ENCODE measurements at places on chromosomes 12 and 14.

- DNase-seq, result no peak
These were observed 164.9 kb upstream of the SLC38A2 start for GRCh38 chr12:46537387-46537955.

GRCh38 chr12:7064516-7064915 is 4.0 kb downstream of the C1S start:
- no peak for DNase-seq

- no peak for DNase-seq
These were observed 606 bp downstream of the NXPH4 start for GRCh38 chr12:57216921-57217879.

GRCh38 chr14:33390335-33390734 is 451.7 kb downstream of the NPAS3 start:
- DNase-seq, result no peak

DNA sequence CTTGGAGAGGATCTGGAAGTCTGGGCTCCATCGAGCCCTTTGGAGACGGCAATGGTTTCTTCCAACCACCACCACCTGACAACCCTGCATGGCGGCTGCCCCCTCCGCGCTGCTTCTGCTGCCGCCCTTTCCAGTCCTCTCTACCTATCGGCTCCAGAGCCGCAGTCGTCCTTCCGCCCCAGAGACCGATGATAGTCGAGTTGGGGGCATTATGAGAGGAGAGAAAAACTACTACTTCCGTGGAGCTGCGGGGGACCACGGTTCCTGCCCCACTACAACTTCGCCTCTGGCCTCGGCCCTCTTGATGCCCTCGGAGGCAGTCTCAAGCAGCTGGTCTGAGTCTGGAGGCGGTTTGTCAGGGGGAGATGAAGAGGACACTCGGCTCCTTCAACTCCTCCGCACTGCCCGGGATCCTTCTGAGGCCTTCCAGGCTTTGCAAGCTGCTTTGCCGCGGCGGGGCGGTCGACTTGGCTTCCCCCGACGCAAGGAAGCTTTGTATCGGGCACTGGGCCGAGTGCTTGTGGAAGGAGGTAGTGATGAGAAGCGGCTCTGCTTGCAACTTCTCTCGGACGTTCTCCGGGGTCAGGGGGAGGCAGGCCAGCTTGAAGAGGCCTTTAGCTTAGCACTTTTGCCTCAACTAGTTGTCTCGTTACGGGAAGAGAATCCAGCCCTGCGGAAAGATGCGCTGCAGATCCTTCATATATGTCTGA is 499 bp downstream of the TOGARAM1 start:
- no peak for DNase-seq

DNA sequence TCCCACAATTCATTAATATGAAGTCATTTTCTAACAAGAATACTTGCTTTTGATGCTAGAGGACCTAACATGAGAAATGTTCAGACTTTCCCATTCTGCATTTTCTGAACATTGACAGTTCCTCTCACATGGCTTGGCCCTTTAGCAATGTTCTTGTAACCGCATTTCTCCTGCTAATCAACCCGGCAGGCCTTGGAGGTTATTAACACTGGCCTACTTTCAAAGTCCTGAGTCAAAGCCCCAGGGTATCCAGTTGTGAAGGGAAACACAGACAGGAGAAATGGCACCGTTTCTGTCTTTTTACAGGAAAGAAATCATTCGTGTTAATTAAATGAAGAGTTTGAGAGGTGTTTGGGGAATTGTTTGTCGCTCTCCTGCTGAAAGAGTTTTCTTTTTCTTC is 446.5 kb upstream of the MIS18BP1 start:
- DNase-seq, result no peak

DNA sequence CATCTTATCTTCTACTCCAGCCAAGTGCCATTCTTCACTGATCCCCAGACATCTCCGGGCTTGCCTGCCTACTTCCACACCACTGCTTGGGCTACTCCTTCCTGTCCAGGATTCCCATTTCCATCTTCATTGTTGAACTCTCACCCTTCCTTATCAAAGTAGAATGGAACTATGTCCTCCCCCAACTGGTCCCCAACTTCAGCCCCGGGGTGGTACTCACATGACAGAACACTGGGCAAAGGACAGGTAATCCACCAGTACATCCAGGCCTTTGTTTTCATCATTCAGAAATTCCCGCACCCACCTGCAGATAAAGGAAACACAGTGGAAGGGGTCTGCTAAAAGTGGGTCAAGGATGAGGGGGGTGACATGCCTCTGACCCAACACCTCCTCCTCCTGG is 38.4 kb downstream of the PRPF40B start:
- no peak for DNase-seq

GRCh38 chr12:131087302-131087818 is 133.7 kb downstream of the ADGRD1 start:
- DNase-seq, result no peak

DNA sequence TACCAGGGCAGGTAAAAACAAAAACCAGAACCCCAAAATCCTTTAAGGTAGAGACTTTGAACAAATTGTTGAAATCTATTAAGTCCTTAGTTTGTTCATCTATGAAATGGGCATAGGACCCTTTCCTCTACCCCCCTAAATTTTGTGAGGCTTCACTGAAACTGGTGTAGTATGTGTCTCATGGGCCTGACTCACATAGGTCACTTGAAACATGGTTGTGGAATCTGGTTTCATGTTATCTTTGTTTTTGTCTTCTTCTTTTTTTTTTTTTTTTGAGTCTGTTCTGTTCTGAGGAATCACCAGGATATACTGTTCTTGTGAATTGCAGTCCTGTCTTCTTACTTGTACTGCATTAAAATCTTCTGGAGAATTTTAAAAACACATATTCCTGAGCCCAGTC is 202.2 kb downstream of the KTN1 start:
- no peak for DNase-seq

DNA sequence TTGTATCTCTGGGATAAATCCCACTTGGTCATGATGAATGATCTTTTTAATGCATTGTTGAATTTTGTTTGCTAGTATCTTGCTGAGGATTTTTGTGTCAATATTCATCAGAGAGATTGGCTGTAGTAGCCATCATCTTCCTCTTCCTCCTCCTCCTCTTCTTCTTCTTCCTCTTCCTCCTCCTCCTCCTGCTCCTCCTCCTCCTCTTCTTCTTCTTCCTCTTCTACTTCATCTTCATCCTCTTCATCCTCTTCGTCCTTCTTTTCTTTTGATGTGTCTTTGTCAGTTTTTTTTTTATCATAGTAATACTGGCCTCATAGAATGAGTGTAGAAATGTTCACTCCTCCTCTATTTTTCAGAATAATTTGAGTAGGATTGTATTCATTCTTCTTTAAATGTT is 15.4 kb upstream of the PPM1H start:
- DNase-seq, result no peak

DNA sequence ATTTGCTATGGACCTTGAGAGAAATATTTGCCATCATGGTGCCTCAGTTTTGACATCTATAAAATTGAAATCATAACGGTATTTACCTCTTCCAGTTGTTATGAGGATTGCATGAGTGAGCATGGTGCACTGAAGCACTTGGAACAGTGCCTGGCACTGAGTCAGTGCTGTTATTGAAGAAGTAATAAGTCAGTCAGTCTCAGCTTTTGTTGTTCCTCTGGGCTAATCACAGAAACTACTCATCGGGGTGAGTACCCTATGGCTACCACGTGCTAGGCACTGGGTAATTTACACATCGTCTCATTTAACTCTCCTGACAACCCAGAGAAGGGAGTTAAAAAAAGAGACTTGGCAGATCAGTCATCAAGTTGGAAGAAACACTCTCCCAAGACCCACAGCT is 159.5 kb upstream of the NRXN3 start:
- DNase-seq, result no peak

- DNase-seq, result no peak
These were observed 82.4 kb downstream of the IPO8 start for GRCh38 chr12:30613119-30613830.

GRCh38 chr14:58862416-58863160 is 224.8 kb downstream of the DACT1 start:
- DNase-seq, result no peak

GRCh38 chr12:126547905-126548304 is 1482.7 kb downstream of the AACS start:
- no peak for DNase-seq

GRCh38 chr14:100594625-100594951 is 7.4 kb upstream of the BEGAIN start:
- no peak for DNase-seq

DNA sequence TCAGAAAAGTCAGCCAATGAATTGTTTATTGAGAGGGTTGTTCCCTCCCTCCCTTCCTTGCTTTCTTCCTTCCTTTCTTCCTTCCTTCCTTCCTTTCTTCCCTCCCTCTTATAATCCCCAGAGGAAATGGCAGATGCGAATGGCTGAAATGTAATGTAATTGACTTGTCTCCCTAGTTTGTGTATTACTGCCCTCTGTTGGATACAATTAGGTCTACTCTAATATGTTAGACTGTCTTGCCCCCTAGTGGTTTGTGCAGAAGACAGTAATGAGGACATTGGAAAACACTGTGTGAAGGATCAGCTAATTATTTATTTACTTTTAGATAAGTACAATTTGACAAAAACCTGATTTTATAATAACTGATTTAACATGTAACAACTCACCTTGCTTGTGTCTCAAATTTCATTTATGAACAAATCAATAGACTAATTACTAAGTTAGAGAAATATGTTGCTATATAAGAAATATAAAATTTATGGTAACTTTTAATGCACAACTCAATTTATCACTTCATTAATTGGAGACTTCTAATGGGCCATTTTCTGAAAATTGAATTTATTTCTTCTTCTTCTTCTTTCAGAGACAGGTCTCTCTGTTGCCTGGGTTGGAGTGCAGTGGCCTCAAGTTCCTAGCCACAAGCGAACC is 229.8 kb upstream of the LRIG3 start:
- DNase-seq, result peak; percentile 1

GRCh38 chr14:89214221-89214965 is 202.6 kb downstream of the FOXN3 start:
- DNase-seq, result no peak

- DNase-seq, result no peak
These were observed 28.7 kb downstream of the NELL2 start for GRCh38 chr12:44847403-44847802.

DNA sequence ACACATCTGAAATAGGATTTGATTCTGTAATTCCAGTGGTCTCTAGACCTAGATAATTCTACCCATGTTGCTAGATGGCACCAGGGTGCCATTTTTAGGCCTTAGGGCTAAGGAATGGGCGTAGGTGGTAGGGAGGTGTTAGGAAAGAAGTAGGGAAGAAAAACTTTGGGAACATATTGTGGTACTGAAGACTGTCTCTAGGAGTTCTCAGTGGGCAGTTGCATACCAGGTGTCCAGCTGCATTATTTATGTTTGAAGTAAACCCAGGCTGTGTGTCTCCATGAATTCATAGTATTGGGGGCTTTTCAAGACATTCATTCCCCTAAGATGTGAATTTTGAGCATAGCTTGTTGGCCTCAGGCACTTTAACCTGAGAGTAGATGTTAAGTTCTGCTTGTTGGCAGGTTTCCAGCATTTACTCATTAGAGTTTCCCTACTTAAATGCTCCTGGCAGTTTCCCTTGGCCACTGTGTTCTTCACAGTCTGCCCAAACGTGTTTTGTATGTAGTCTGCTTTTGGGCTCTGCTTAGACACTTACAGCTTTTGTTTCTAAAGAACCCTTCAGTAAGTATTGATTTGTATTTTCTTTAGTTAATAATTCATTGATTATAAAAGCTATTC is 31.5 kb upstream of the CCT2 start:
- DNase-seq, result no peak

- no peak for DNase-seq
These were observed 6.5 kb upstream of the TBX3 start for GRCh38 chr12:114690267-114691135.

DNA sequence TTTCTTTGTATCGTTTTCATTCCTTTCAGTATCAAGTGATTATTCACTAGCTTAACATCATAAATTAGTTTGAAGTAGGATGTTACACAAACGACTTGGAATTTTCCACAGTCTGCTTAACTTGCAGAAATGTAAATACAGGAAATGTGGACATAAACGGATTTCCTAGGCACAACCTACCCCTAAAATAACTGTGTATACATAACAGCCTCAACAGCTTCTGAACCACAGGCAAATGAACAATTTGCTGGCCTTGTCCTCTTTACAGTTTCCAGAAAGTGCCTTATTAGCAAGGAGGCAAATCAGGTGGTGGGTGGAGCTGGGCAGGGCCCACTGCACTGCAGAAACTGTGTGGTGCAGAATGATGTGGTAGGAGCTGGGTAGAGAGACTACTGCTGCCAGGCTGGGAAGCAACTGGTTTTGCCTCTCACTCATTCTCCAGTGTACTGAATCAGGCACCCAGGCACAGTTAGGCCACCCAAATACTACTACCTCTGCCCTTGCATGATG is 14.1 kb downstream of the DRAM1 start:
- no peak for DNase-seq

DNA sequence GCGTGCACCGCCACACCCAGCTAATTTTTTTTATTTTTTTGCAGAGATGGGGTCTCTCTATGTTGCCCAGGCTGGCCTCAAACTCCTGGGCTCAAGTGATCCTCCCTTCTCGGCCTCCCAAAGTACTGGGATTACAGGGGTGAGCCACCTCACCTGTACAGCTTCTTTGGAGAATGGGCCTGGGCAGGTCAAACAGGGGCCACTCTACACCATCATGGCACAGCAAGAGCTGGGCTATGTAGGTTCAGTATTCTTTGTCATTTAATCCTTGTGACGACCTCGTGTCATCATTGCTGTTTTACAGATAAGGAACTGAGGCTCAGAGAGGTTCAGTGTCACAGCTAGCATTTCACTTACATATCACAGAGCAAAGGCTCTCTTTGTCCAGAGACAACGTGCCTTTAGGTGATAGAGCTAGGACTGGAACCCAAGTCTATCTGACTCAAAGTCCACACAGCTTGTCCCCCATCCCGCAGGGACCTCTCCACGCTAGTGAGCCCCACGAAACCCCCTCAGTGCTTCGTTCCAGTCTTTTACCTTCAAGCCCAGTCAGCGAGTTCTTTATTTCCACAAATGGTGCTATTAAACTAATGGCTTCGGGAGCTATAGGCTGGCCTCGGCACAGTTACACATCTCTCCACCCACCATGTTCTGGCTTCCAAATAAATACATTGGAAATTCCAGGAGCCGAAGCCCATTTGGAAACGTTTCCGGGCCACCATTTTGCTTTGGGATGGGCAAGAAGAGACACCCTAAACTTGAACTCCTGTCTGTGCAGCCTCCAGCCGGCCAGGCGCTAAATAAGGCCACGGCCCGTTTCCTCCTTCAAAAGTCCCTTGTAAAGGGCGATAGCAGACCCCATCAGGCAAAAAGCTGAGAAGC is 660 bp upstream of the MAP1LC3B2 start:
- DNase-seq, result no peak

- DNase-seq, result no peak
These were observed 19.0 kb downstream of the ALX1 start for GRCh38 chr12:85299053-85299452.

Data from CD4-positive, alpha-beta T cell treated with Interleukin-6 at 100 ng/mL for 8 hours (primary cell).